ENCODE measurements at places on chromosomes 7 and 10. TPM values are rescaled to one million over a fixed set of nuclear protein-coding genes. Genes with fewer than 3 reads are reported as not detected.

ARMS2 gene
- total RNA-seq: not detected

LIPK gene
- total RNA-seq: not detected

OR6B1 gene
- not detected for total RNA-seq

FEZF1 gene
- total RNA-seq: not detected

MYH16 gene
- 0.93 TPM for total RNA-seq

VSTM4 gene
- 0.27 TPM for total RNA-seq

SOSTDC1 gene
- not detected for total RNA-seq

CSTF2T gene
- 23.7 TPM for total RNA-seq

CC2D2B gene
- total RNA-seq: 0.36 TPM

CDC14C gene
- total RNA-seq: not detected

HPS1 gene
- total RNA-seq: 25.1 TPM

Data from thoracic aorta endothelial cell (primary cell).